ENCODE measurements at places on chromosomes 3 and 15.

DNA sequence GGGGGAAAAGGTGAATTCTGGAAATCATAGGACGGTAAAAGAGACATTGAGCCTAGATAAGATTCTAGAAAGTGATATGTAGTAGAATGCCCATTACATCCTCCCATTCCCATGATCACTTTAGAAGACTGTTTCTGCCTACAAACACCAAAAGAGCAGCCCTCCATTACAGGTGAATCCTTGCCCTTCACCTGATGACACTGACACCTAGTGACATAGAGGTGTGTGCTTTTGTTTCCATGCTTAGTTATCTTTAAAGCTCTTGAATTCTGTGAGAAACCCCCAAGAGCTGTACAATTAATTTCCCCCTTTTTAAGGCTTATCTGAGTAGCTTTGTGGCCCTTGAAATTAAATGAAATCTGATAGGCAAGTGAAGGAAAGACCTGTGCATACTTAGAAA, 8.3 kb upstream of the BBX start:
- DNase-seq = no peak

DNA sequence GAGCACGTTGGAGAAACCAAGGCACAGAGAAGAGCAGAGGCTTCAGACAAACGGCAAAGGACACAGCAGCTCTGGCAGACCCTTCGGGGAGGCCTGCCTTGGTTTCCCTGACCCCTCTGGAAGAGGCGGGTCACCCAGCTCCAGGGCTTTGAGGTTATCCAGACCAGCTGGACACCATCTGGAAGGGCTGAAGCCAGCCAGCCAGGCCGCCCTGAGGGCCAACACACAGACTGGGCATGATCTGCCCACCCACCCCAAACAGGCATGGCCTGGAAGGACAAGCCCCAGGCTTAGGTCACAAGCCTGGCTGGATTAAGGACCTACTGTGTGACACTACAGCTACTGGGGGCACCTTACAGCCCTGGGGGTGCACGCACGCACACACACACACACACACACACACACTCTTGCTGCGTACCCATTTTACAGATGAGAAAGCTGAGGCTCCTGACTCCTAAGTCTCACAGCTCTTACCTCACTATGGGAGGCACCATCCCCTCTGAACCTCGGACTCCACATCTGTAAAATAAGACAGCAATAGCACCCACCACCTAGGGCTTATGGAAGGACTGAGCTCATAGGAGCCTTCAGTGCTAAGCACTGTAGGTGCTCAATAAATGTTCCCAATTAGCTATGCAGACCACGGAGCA, 10.8 kb downstream of the PLXND1 start:
- DNase-seq = no peak

DNA sequence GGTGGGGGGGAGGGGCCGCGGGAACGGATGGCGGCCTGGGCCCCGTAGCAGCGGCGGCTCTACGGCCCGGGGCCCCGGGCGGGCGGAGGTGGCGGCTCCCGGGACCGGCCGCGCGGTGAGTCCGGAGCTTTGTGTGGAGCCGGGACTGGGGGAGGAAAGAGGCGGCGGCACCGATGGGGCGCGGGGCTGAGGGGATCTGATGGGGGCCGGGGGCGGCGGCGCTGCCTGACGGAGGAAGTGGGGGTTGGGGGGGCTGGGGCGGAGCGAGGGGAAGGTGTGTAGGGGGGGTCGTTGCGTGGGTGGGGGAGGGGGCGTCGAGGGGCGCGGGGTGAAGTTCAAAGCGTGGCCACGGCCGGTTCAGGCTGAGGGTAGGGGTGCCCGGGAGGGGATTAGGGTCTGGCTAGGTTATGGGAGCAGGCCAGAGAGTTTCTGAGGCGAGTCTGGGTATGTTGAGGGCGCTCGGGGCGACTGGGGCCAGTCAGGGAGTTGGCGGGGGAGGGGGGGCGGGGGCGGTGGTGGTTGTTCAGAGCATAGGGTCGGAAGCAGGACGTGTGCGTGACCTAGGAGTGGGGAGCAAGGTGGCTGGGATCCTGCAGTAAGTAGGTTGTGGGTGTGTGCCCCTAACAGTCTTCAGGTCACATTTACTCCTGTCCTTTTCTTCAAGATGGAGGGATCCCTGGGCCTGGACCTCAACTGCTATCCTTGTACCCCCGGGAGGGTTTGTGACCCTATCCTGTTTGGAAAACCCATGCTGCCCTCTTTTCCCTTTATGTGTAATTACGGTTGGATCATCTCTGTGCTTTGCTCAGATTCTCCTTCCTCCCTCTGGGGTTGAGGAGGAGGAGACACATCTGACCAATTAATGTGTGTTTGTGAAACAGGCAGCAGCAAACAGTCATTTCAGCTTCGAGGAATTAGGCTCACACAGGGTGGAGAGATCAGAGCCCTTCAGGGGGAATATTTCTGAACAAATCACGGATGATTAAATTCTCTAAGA, 644 bp downstream of the ZNF609 start:
- no peak for DNase-seq

- no peak for DNase-seq
Observed at GRCh38 chr15:81419332-81419943, 45.4 kb upstream of the TMC3 start.

GRCh38 chr15:42138968-42139386, 17.5 kb downstream of the PLA2G4F start:
- DNase-seq = no peak

- DNase-seq = no peak
Observed at GRCh38 chr15:48905847-48906246, 27.9 kb downstream of the EID1 start.

DNA sequence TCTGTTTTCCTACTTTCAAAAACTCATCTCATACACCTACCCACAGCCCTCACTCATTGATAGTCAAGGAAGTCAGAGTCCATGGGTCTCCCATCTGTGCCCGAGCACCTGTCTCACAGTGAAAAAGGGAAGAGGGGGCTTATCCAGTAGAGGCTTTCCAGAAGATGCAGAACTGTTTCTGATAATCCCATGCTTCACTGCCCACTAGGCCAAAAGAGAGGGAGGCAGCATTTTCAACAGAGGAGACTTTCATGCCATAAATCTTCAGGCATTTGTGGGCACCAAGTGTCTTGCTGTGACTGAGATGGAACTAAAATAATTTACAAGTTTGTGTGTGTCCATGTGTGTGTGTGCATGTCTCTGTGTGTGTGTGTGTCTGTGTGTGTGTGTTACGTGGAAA, 117.9 kb upstream of the PHLDB2 start:
- DNase-seq = no peak

DNA sequence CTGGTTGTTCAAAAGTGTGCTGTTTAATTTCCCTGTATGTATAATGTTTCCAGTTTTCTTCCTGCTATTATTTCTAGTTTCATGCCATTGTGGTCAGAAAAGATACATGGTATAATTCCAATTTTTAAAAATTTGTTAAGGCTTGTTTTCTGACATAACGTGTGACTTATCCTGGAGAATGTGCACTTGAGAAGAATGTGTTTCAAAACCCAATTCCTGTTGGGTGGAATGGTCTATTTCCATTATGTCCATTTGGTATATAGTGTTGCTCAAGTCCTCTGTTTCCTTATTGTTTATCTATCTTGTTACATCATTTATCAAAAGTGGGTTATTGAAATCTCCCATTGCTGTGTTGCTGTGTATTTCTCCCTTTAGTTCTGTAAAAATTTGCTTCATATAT, 215.4 kb downstream of the GREM1 start:
- DNase-seq = no peak

GRCh38 chr15:94059013-94059587, 172.3 kb upstream of the MCTP2 start:
- no peak for DNase-seq

- no peak for DNase-seq
Observed at GRCh38 chr3:20325563-20325962, 139.6 kb upstream of the SGO1 start.

DNA sequence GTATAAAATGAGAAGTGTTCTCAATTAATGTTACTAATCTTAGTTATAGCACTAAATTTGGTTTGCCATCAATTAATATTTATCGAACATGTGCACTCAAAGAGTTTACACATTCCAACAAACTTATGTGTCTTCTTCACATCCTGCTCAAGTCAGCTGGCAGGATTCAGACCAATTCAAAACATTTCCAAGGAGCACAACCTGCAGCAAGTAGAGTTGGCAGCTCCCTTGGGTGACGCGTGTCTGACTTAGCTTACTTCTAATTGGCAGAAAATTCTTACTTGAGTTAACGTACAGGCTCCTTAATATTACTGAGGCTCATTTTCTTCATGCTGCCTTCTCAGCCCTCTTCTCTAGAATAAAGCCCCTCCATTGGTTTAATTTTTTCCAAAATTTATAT, 110.4 kb upstream of the PFN2 start:
- no peak for DNase-seq
